ENCODE measurements at places on chromosomes 5 and 9. TPM values are rescaled to one million over a fixed set of nuclear protein-coding genes. Genes with fewer than 3 reads are reported as not detected.

PCDHB7 gene
- total RNA-seq, result not detected

DPM2 gene
- 70.2 TPM for total RNA-seq

ADAMTS12 gene
- not detected for total RNA-seq

ASPN gene
- not detected for total RNA-seq

DNA sequence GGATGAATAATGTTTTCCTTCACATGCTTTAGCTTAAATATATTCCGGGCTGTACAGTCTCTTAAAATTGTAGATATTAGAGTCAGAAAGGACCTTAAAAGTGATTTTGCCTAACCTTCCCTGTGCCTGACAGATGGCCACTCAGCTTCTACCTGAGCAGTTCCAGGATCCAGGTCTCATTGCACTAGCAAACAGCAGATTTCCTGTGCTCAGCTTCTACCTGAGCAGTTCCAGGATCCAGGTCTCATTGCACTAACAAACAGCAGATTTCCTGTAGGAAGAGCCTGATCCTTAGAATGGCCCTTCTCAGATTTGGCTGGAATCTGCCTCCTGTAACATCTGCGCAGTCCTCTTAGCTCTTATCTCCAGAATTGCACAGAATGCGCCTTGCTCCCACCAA is 219.8 kb downstream of the AOPEP start:
- H3K27ac ChIP-seq, result no peak overlapping the region
- H3K27me3 ChIP-seq, result peaks cover 1% of the 10 kb centered on the region
- DNase-seq, result no peak
- peaks cover 25% of the 10 kb centered on the region for H3K4me1 ChIP-seq
- H3K36me3 ChIP-seq, result no peaks in the 10 kb centered on the region
- no peak overlapping the region for H3K4me3 ChIP-seq

DNA sequence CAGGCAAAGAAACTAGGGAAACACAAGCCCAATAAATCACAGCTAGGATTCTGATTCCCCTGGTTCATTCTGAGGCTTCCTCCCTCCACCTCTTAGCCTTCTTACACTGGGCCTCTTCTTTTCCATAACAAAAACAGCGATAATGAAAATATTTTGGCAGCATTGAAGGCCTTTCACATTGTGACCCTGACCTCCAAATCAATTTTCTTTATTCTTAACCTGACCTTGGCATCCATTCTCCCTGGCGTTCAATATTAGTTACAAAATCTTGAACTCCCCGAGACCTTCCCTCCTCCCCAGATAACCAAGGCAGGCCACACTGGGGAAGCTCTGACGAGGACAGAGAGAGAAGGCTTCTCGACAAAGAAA is 399.9 kb downstream of the ZSWIM6 start:
- H3K4me1 ChIP-seq, result no peaks in the 10 kb centered on the region
- H3K27ac ChIP-seq, result no peak overlapping the region
- H3K36me3 ChIP-seq, result no peaks in the 10 kb centered on the region
- H3K27me3 ChIP-seq, result peaks cover 5% of the 10 kb centered on the region

DNA sequence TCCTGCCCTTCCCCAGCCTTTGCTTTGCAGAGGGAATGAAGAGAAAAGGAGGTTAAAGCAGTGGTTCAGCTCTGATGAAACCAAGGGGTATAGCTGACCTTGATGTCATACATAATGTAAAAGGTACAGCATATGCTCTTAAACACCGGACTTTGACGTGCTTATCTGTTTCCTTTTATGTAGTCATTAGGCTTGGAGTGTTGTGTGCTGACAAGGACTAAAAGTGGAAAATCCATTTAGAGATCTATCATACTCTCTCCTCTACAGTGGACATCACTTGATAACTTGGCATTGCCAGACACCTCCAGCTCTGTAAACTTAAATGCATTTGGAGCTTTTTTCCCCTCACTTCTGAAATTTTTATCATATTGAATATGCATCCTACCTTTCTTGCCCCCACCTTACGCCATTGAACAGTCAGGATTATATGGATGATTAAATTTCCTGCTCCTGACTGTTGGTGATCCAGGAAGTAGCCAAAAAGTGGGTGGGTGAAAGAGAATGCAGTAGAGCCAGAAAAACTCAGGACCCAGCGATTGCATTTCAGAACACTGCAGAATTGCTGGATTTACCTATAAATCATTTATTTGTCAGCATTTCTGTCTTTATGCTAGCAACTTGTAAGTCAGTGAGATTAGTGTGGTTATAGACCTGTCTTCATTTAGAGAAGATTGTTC is 4.1 kb downstream of the TNFAIP8 start:
- no peaks in the 10 kb centered on the region for H3K27me3 ChIP-seq
- no peak for DNase-seq
- peaks cover 77% of the 10 kb centered on the region for H3K4me1 ChIP-seq
- H3K4me3 ChIP-seq, result peak overlapping the region; percentile 95
- H3K36me3 ChIP-seq, result peaks cover 82% of the 10 kb centered on the region
- H3K27ac ChIP-seq, result peak overlapping the region; percentile 85

DNA sequence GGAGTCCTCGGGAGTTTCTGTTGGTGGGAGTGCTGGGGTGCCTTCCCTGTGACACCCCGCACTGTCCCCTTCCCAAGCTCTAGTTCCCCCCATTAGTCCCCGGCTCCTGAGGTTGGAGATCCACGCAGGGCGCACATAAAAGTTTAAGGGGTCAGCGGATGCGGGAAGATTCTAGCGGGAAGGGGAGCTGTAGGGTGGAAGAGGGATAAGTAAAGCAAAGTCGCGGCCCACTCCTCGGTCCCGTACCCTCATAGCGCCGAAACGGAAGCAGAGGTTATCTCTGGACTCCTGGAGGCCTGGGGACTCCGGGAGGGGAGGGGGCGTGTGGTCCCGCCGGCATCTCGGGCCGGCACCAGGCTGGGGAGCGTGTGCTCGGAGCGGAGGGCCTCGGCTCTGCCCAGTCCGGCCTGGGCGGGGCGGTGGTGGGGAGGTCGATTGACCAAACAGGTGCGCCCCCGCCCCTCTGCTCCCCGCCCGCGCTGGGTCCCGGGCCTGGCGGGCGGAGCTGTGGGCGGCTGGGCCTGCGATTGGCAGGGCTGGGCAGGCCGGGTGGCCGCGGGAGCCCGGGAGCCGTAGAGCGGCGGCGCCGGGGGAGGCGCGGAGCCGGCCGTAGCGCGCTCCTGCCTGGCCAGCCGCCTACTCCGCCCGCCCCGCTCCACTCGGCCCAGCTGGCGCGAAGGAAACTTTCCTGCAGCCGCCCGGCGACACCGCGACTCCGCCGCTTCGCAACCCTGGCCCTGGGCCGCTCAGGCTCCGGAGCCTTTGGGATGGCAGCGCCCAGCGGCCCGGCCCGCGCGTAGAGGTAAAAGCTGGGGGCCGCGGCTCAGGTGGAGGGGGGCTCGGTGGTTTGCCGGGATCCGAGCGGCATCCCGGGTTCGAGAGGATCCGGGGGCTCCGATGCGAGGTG is 52.2 kb upstream of the DAB2IP start:
- H3K4me3 ChIP-seq, result no peak overlapping the region
- H3K4me1 ChIP-seq, result peaks cover 1% of the 10 kb centered on the region
- DNase-seq, result no peak
- H3K27me3 ChIP-seq, result peaks cover 57% of the 10 kb centered on the region
- H3K27ac ChIP-seq, result no peak overlapping the region
- no peaks in the 10 kb centered on the region for H3K36me3 ChIP-seq

GRCh38 chr5:69454460-69455249 is 37.9 kb upstream of the OCLN start:
- H3K4me1 ChIP-seq, result no peaks in the 10 kb centered on the region
- H3K36me3 ChIP-seq, result no peaks in the 10 kb centered on the region
- DNase-seq, result no peak
- peaks cover 10% of the 10 kb centered on the region for H3K27me3 ChIP-seq
- H3K4me3 ChIP-seq, result no peak overlapping the region

GRCh38 chr5:176660530-176660859 is 13.2 kb downstream of the TSPAN17 start:
- no peak for DNase-seq
- peaks cover 6% of the 10 kb centered on the region for H3K36me3 ChIP-seq
- peaks cover 32% of the 10 kb centered on the region for H3K4me1 ChIP-seq
- no peak overlapping the region for H3K4me3 ChIP-seq

GRCh38 chr9:78666818-78667414 is 370.0 kb downstream of the PSAT1 start:
- no peak overlapping the region for H3K4me3 ChIP-seq
- H3K36me3 ChIP-seq, result no peaks in the 10 kb centered on the region
- no peak for DNase-seq

DNA sequence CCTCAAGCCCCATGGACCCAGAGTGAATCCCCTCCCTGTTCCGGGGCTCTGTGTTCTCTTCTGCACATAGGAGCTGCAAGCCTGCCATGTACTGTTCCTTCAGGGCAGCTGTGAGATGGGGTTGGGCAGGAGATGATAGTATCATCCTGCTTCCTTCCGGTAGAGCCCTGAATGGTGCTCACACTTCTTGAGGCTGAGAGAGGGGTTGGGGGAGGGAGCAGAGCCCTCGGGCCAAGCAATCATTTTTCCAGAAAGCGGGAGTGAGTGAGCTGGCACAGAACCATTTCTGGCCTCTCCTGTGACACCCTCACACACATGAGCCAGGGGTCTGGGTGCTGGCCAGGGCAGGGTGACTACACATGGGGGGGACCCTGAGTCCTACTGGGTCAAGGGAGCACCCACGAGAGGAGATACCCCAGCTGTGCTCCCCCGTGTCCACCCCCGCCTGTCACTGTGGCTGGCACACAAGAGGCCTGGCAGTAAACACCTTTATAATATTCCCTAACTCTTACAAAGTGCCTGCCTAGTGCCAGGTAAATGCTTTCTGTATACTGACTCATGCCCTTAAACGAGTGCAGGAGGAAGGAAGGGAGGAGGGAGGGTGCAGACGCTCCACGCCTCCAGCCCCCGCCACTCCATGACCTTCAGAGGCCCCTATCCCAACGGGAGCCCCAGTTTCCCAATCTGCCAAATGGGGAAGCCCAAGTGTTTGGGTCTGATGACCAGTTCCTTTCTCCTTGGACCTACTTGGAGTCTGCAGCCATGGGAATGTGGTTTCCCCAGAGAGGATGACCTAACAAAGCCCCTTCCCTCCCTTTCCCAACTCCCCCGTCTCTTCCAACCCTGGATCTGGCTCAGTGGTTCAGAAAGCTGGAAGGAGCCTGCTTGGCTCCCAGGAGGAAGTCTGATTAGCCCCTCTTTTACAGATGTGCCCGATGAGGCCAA is 15.5 kb downstream of the AKNA start:
- H3K36me3 ChIP-seq, result peaks cover 65% of the 10 kb centered on the region
- H3K4me1 ChIP-seq, result peaks cover 81% of the 10 kb centered on the region
- peak; percentile 47 for DNase-seq
- H3K27ac ChIP-seq, result peak overlapping the region; percentile 92
- peak overlapping the region; percentile 77 for H3K4me3 ChIP-seq

DNA sequence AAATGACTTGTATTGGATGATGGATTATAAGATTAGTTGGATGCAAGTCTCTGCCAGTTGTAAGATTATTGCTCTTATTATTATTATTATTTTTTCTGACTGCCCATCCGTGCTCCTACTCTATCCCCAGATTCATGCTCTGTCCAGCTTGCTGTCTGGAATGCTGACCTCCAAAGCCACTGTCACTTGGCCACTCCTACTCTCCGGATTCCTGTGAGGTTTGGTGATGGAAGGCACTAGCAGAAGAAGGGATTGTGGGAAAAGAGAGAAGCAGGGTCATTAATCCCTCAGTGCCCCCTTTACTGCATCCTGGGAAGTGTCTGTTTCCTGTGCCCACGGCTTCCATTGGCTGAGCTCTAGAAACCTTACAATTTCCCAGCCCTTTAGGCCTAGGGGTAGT is 76.3 kb upstream of the IL12B start:
- H3K4me1 ChIP-seq, result peaks cover 45% of the 10 kb centered on the region
- no peak overlapping the region for H3K27ac ChIP-seq
- no peak overlapping the region for H3K4me3 ChIP-seq
- no peak for DNase-seq

DNA sequence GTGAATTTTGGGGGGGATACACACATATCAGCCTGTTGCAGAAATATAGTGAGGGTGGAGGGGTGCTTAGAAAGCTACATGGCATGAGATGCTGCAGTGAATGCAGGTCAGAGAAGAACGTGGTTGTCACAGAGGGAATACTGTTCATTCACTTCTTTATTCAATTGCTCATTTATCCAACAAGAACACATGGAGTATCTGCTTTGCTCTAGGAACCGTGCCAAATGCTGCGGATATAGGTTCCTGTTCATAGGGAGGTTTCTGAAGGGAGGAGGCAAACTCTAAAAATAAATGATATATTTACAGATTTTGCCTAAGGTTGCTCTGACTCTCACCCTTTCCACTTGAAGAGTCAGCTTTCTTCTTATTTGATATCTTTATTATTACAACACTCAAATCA is 444.3 kb upstream of the CLINT1 start:
- no peak overlapping the region for H3K4me3 ChIP-seq
- H3K27me3 ChIP-seq, result peaks cover 2% of the 10 kb centered on the region
- no peaks in the 10 kb centered on the region for H3K4me1 ChIP-seq
- no peaks in the 10 kb centered on the region for H3K36me3 ChIP-seq
- no peak for DNase-seq

DNA sequence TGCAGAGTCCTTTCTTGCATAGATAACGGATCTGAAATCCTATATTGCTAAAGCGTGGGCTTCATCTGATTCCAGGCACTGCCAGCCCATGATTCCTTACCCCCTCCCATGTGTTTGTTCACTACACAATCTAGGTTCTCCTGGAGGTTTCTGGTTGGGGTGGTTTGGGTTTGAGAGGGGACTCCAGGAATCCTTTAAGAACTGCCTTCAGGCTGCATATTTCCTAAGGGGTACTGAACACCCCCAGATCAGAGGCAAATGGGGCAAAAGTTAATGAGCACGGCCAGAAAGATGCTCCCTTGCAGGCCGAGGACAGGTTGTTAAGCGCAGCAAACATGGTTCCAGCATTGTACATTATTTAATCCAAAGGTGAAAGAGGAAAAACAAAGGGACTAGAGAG is 9.9 kb downstream of the NR2F1 start:
- H3K4me3 ChIP-seq, result no peak overlapping the region
- peaks cover 10% of the 10 kb centered on the region for H3K36me3 ChIP-seq
- no peaks in the 10 kb centered on the region for H3K4me1 ChIP-seq

DNA sequence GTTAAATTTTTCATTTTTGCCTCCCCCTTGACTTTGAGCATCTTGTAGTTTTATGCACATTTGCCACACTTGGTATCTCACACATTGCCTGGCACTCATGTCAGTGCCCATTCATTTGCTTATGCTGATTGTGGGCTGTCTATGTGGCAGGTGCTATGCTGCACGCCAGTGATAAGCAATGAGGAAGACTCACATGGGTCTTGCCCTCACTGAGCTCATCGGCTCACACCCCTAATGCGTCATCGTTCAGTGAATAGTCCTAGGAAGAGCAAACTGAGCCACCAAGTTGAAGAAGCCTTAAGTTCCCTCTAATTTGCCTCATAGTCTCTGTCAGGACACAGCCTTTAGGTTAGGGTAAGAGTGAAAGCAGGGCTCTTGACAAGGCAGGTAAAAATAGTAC is 209.4 kb upstream of the IL12B start:
- no peak overlapping the region for H3K27ac ChIP-seq
- peaks cover 2% of the 10 kb centered on the region for H3K36me3 ChIP-seq
- H3K27me3 ChIP-seq, result peaks cover 14% of the 10 kb centered on the region
- DNase-seq, result no peak
- no peak overlapping the region for H3K4me3 ChIP-seq

GRCh38 chr5:137442660-137443059 is 56.5 kb downstream of the SPOCK1 start:
- no peak overlapping the region for H3K4me3 ChIP-seq
- no peak overlapping the region for H3K27ac ChIP-seq
- peaks cover 2% of the 10 kb centered on the region for H3K27me3 ChIP-seq
- H3K36me3 ChIP-seq, result no peaks in the 10 kb centered on the region

Data from activated T-helper 1 cell treated with anti-CD3 and anti-CD28 coated beads, Interleukin-12 subunit alpha, Interleukin-12 subunit beta, Interleukin-2, Interleukin-4 antibody, amounts not matched to agents 30 ng/mL and 10 ng/mL and 1 ng/mL, durations not matched to agents 14 hours and 24 hours and 36 hours (primary cell).